ENCODE measurements at places on chromosomes 11 and 22. TPM values are rescaled to one million over a fixed set of nuclear protein-coding genes. Genes with fewer than 3 reads are reported as not detected.

- no peak for DNase-seq
Measured at GRCh38 chr11:83035070-83035854, 36.4 kb downstream of the RAB30 start.

DNA sequence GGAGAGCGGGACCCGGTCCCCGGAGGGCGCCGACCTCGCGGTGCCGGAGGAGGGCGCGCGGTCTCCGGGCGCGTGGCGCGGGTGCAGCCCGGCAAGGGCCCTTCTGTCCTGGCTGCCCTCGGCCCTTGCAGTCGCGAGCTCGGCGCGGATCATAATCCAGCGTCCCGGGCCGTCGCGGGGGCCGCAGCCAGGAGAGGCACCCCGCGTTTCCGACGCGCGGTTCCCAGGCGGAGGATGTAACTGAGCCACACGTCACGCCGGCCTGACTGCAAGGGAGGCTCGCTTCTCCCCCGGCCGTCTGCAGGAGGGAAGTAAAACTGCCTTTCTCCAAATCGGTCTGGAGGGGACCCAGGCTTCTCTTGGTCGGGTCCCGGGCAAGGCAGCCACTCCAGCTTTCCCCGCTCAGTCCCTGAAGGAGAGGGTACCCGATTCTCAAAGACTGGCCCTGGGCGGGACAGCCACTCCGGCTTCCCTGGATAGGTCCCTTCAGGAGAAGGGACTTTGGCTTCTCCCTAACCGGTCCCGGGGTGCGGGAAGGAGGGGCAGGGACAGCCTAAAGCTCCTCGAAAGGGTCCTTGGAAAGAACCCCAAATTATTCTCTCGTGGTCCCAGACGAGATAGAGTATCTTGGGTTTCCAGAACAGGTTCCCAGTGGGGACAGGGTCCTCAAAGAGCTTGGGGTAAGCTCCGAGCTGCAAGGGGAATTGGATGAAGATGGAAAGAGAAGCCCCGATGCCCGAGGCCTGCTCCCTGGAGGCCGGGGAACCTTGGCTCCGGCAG lies 836 bp downstream of the SPON1 start:
- DNase-seq, result no peak

DNA sequence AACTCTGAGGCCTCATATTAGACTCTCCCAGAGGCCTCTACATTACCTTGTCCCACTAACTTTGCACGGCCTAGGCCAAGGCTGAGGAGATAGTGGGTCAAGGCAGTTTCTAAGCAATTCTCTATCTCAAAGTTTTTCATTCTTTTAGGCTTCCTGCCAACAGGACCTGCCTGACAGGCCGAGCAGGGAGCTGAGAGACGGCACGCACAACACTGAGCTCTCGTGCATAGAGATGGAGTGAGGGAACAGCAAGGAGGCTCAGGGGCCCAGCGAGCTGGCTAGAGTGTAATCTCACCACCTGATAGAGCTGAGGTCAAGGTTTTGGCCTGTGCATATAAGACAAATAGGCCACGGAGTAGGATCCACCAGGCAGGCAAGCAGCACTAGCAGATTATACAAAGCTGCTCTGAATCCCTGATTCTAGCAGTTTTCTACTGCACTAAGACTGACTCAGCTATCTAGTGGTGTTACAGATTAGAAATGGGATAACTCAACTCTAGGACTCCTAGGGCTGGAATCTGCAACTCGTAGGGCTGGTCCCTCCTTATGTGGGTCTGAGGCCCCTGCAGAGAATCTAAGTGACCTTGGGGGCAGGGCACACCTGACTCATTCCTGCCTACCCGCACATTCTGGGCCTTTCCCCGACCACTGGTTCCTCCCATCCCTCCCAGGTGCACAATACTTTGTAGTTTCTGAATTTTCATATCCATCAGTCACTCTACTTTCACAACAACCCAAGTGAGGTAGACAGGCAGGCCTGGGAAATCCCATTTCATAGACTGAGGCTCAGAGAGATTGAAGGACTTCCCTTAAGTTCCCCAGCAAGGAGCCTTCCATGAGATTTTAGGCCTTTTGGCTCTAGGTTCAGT lies 1.7 kb downstream of the CYB5R2 start:
- DNase-seq, result no peak

DNA sequence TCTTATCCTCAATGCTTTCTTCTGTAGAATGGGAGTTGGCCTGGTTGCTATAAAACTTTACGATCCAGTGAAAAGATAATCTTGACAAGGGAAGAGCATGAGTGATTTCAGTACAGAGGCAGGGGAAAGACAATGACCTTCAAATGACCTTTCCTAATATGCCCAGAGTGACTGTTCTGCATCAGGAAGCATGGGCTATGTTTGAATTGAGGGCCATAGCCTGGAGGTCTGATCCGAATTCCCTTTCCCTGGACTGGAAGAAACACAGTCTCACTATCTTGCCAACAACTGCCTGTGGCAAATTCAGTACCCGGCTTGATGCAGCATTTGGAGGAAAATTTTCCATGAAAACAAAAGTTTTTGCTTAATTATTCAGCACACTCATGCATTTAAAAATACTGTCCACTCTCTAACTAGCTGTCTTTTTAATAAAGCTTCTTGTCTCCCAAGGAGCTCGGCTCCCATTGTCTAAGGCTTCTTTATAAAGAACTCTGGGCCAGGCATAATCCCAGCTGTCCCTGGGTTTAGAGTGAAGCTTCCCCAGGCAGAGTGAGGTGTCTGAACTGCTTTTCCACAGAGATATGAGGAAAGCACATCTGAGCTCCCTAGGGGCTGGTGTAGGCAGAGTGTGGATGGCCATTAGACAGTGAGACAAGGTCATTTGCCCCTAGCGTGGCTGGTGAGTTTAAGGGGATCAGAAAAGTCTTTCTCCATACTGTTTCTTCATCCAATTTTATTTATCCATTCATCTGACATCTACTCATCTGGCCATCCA lies 132.7 kb upstream of the CADM1 start:
- no peak for DNase-seq

- no peak for DNase-seq
Measured at GRCh38 chr11:120086651-120087050, 51.3 kb downstream of the TRIM29 start.

- DNase-seq, result no peak
Measured at GRCh38 chr22:35322893-35323292, 23.2 kb downstream of the TOM1 start.

DNA sequence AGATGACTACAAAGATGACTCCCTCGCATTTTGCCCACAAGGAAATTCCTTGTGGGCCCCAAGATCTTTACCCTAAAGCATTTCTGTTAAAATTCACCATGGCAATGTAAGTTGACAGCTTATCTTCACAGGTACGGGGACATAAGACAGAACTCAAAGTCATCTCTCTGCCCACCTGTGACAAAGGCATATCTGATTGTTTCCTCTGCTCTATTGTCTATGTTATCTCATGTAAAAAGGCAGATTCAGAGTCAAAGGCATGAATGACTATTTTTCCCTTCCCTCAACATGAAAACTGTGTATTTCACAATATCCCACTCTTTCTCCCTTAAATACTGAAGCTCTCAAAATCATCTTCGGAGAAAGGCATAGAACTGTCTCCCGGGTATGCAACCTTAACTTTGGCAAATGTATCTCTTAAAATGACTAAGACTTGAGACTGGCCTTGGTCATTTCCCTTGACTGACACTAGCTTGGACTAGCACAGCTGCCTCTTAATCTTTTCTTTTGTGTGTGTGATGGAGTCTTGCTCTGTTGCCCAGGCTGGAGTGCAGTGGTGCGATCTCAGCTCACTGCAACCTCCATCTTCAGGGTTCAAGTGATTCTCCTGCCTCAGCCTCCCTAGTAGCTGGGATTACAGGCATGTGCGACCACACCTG lies 103.2 kb downstream of the MICAL3 start:
- DNase-seq, result no peak

GRCh38 chr22:28425211-28425610 lies 254.4 kb downstream of the TTC28 start:
- no peak for DNase-seq

DNA sequence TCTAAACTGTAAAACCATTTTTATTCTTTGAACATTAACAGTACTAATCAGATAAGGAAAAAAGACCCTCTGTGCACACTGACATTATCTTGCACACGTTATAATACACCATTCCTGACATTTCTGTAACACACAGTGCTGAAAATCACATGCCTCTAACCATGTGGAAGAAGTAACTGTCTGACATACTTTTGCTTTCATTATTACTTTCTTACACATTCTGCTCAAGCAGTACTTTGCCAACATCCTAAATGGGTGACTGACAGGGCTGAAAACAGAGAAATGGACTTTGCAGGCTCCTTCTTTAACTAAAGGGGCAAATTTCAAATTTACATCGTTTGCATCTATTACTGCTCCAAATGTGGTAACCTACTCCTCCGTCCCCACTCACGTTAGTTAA lies 22.8 kb upstream of the TP53AIP1 start:
- no peak for DNase-seq

DNA sequence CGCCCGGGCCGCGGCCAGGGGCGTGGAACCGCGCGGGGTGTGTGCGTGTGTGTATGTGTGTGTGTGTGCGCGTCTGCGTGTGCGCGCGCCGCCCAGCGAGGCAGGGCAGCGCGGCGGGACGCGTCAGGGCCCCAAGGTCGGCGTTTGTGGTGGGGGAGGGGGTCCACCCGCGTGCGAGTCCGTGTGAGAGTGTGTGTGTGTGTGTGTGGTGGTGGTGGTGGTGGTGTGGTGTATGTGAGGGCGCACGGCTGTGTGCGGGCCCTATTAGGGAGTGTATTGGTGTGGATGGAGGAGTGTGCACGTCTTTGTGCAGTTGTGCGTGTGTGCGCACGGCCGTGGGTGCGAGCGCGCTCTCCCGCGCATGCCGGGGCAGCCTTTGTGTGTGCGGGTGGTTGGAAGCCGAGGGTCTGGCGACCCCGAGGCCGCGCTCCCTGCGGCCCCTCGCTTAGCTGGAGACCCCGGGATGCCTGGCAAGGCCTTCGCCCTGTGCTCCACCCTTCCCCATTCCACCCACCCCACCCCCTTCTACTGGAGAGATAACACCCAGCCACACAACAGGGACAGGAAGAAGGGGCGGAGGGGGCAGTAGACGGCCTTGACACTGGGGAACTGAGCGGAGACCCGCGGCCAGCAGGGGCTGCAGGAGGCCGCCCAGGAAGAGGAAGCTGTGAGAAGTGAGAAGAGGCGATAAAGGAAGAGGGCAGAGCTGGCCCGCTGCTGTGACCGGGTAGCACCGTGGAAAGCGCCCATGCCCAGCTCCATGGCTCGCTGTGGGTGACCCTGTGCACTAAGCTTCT lies 528 bp upstream of the ARRB1 start:
- DNase-seq, result no peak

GRCh38 chr11:95354304-95354703 lies 123.3 kb upstream of the SESN3 start:
- DNase-seq, result no peak

DNA sequence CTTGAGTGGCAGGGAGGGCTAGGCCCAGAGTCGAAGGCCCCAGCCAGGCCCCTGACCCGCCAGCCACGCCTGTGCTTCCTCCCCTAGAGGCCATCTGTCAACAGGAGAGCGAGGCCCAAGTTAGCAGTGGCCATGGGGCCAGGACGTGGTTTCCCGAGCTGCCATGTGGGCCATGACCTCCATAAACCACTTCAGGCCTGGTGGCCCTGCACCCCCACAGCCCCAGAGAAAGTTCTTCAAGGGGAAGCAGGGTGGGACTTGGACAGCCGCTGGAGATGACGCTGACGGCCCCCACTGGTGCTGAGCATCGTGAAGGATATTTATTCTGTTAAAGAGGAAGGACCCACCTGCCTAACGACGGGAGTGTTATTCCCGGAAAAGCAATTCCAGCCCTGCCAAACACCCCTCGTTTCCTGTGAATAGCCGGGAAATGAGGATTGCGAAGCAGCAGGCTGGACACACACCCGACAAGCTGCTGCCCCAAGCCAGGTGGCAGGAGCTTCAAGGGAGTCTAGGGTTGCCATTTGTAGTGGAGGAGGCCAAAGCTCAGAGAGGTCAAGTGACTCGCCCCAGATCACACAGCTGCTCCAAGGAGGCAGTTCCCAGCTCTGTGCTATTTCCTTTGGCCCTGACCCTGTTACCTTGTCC lies 12.8 kb downstream of the PRR5 start:
- DNase-seq, result no peak

GRCh38 chr22:50228366-50228765 lies 16.5 kb downstream of the TUBGCP6 start:
- no peak for DNase-seq

- DNase-seq, result no peak
Measured at GRCh38 chr22:23256986-23257888, 76.9 kb downstream of the BCR start.

GRCh38 chr11:118933486-118933885 lies 7.8 kb upstream of the BCL9L start:
- no peak for DNase-seq

GRCh38 chr22:44242946-44243724 lies 62.4 kb downstream of the PARVG start:
- no peak for DNase-seq

DNA sequence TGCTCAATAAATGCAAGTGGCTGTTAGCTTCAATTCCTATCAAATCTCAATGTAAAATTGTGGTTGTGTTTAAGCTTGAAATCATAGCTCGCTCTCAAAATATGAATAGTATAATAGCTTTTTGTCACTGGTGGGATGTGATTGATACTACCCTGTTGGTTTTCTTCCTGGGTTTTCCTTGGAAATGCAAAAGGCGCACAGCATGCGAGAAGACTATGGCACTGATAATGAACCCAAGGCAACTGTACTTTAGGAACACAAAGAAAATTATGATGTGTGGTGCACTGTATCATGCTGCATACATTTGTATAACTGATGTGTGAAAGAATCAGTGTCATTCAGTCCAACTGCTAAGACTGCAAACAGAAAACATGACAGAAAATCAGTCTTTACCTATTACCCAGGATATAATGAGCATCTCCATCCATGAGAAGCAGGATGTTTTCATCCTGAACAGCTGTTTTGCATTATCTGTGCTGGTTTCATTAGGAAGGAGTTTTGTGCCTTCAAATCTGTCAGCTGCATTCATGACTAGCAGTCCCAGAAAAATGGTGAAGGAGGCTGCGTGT lies 101.2 kb downstream of the TRPC6 start:
- DNase-seq, result no peak

Gene TM7SF2
- 16.1 TPM for total RNA-seq

DNA sequence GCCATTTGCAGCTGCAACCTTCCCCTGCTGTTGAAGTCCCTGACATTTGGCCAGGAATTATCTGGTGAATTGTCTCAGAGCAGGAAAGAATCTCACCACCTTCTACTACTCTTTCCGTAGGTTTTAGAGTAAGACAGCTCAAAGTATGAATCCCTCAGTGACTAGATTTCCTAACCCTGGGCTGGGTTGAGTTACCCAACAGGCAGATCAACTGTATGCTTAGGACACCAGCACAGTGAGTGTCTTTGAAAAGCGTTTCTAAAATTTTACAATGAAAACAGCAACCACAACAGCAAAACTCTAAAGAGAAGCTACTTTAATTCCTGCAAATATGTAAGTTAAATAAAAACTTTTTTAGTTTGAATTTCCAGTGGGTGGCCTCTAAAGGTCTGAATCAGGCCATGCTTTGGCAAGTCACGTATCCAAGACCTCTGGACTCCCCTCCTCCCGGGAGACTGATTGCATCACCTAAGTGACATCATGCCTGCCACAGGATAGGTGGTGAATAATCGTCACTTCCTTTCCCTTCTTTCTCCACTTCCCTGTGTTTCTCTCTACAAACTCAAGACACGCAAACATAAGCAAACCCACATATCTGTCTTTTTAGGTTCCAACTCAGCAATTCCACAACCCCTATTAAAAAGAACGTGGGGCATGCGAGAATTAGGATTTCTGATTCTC lies 7.8 kb downstream of the OR8B12 start:
- DNase-seq, result no peak
